ENCODE measurements at places on chromosomes 1 and 21.
A peak's percentile ranks its signal among the peaks of the same experiment; 100 is the strongest.

- peak; percentile 62 for DNase-seq
These were observed 5.4 kb downstream of the HSD11B1 start for GRCh38 chr1:209710093-209710492.

GRCh38 chr1:230816018-230816417 lies 52.3 kb downstream of the C1orf198 start:
- DNase-seq: no peak

- DNase-seq: no peak
These were observed 45.7 kb upstream of the TSPAN2 start for GRCh38 chr1:115134850-115135480.

DNA sequence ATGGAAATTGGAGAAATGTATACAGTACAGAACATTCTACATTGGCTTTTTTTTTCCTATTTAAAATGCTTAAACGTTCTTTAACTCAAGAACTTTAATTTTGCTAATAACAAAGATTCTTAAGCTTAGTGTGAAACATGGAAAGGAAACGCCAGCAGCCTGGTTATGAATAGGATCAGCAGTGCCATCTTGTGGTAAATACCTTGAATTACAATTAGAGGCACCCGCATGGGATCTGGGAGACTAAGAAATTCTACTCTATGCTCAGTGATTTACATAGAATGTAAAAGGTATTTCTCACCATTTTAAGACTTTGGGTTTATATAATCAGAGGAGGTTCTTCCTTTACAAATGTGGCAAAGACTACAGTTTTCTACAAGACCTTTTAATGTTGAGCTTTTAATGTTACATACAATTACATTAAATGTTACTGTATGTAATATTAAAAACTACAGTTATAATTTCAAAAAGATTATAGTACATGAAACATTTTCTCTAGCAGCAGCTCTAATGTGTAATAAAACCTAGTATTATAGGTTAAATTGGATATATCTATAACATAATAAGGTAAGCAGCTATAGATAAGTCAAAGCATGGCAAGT lies 32.1 kb upstream of the APOBEC4 start:
- DNase-seq: peak; percentile 23

DNA sequence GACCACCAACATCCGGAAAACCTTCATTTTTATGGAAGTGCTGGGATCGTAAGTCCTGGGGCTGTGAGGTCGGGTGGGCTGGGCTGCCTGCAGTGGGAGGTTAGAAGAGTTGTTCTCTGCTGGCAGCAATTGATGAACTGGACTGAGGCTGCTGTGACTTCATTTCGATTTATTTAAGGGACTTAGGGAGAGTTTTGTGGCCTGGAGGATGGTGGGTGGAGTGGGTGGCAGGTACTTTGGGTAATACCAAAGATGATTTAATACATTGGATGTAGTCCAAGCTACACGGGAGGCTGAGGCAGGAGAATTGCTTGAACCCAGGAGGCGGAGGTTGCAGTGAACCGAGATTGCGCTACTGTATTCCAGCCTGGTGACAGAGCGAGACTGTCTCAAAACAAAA lies 11.5 kb downstream of the CAMK1G start:
- DNase-seq: no peak

DNA sequence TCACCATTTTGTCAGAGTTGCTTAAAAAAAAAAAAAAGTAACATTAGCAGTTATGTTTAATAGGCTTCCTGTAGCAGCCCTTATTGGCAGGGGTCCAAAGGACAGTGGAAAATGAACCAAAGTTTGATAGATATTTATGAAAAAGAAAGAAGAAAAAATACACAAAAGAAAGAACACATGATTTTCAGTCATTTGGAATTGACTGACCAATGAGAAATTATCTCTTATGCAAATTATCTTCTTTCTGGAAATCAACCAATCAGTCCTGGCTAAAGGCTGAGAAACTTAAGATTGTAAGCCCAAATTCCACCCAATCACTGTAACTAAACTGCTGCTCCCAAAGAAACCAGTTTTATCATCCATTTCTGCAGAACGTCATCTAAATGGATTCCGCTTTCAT lies 282.4 kb downstream of the TM2D1 start:
- DNase-seq: no peak

DNA sequence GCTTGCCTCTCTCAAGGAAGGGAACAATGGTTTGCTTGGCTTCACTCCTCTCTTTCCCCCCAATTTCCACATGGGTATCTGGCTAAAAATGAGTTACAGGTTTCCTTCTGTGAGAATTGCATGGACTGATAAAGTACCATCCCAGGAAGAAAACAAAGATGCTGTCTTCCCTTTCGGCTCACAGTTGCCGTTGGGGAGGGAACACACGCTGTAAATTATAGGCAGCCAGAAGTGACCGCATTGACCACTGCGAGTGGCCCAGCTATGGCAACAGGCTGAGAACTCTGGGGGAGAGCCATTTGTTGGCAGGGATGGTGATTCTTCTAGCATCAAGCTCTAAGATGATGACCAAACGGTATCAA lies 2.9 kb downstream of the RUNX1 start:
- peak; percentile 49 for DNase-seq

DNA sequence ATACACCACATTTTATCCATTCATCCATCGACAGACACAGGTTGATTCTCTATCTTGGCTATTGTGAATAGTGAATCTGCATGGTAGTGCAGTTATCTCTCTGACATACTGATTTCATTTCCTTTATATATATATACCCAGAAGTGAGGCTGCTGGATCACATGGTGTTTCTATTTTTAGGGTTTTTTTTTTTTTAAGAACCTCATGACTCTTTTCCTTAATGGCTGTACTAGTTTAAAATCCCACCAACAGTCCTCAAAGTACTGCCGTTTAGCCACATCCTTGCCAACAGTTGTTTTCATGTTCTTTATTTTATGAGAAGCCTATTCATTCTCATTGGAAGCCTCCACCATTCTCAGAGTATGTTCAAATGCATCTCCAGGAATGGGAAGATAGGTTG lies 258.7 kb upstream of the SNX7 start:
- DNase-seq: no peak

DNA sequence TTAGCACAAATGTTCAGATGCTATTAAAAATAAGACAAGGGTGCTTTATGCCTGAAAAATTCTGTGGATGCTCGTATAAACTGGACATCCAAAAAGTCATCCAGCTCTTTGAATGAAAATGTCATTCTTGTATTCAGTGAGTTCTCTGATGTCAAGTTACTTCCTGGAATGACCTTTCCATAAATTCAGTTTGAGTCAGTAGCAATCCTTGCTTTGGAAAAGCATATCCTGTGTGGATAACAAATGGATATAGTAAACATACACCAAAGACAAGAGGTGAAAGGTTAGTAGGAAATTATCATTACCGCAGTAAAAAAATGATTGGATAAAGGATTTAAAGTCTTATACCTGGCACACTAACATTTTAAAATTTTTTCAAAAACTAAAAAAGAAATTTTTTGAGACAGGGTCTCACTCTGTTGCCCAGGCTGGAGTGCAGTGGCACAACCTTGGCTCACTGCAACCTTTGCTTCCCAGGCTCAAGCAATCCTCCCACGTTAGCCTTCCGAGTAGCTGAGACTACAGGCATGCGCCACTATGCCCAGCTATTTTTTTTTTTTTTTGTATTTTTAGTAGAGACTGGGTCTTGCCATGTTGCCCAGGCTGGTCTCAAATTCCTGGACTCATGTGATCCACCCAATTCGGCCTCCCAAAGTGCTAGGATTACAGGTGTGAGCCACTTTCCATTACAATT lies 10.8 kb upstream of the LAMC1 start:
- DNase-seq: no peak

DNA sequence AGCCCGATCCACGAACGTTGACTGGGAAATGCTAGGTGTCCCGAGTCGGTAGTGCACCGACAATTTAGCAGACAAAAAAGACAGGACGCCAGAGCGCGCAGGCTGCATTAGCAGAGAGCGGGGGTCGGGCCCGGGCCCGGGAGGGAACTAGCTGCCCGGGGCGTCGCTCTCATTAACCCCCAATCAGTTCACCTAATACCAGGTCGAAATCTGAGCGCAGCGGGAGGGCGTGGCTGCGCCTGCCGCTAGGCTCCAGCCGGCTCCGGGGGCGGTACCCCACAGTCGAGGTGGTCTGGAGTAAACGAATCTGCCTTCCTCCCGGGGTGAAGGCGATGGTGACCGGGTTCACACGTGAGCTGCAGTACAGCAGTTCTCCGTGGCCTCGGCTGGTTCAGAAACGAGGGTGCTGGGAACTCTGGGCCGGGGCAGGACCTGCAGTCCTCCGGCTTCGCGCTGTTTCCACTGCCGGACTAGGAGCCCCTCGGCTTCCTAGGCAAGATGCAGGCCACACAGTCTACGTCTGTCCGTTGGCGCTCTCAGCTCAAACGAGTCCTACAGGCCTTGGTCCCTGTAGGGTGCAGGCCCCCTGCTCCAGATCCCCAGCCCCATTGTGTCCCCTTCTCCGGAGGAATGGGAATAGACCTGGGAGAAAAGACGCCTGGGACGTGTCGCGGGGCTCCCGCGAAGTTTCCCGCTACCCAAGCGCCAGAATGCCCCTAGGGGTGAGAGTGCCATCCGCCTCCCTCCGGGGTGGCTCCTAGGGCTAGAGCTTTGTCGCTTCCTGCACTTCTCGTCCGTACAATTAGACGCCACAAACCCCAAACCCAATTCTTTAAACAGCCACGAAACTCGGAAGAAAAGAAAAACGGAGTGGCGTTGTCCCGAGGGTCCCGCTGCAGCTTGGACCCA lies 2.0 kb downstream of the GFI1 start:
- DNase-seq: peak; percentile 74

DNA sequence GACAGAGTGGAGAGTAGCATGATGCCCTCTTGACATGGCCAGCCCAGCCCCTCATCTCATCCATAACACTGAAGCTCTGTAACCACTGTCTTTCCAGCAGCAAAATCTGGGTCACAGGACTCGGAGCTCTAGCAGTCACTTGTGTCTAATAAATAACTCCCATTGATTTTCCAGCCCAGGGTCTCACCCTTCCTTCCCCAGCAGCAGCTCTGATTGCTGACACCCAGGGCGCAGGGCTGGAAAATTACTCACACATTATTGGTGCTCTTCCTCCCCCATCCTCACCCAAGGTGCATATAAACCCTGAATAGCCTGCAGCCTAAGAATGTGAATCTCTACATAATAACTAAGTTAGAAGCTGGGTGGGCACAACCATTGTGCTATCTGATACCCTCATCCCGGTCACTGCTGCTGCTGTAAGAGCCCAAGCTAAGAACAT lies 21.1 kb upstream of the OR10J5 start:
- no peak for DNase-seq

GRCh38 chr21:46189213-46189958 lies 5.1 kb upstream of the SPATC1L start:
- no peak for DNase-seq

DNA sequence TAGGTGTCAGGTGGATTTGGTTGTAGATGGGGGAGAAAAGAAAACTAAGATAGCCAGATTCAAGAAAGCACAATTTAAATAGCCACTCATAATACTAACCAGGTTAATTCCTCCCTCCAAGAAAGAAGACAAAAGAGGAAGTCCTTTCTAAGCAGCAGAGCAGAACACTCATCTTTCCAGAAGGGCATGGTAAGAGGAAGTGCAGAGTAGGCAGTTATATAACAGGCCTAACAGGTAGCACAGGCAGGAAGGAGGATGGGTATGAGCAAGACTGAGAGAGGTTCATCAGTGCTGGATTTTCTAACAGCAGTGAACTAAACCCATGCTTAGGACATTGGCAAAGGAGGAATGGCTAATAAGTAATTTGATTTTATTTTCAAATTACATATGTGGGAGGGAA lies 517.5 kb downstream of the PLPP3 start:
- DNase-seq: no peak

GRCh38 chr21:38346286-38346685 lies 89.5 kb downstream of the KCNJ15 start:
- DNase-seq: no peak

- no peak for DNase-seq
These were observed 56.9 kb downstream of the ADAMTS5 start for GRCh38 chr21:26909972-26910371.

GRCh38 chr1:201346337-201346939 lies 31.0 kb downstream of the TNNT2 start:
- DNase-seq: no peak

DNA sequence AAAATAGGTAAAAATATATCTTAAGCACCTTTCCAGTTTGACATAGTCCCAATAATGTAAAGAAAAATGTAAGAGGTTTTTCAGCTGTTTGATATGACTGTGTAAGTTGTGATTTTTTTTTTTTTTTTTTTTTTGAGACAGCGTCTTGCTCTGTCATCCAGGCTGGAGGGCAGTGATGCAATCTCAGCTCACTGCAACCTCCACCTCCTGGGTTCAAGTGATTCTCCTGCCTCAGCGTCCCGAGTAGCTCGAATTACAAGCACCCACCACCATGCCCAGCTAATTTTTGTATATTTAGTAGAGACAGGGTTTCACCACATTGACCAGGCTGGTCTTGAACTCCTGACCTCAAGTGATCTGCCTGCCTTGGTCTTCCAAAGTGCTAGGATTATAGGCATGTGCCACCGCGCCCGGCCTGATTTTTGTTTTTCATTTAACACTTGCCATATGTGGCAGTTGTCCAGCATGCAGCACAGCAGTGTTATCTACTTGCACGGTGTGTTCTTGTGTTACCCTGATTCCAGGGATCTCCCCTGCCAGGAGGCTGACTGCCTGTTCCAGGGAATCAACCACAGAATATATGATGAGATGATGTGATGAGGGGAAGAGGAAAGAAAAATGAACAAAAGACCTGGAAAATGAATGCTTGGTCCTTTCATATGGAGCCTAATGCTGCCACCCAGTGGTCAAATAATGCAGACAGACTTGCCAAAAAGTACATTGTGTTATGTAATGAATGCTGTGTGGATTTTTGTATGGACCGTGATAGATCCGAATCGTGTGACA lies 79.0 kb downstream of the RAVER2 start:
- peak; percentile 64 for DNase-seq

GRCh38 chr21:20661246-20661645 lies 337.0 kb upstream of the NCAM2 start:
- no peak for DNase-seq

- no peak for DNase-seq
These were observed 59.1 kb downstream of the USP24 start for GRCh38 chr1:55156093-55156492.

DNA sequence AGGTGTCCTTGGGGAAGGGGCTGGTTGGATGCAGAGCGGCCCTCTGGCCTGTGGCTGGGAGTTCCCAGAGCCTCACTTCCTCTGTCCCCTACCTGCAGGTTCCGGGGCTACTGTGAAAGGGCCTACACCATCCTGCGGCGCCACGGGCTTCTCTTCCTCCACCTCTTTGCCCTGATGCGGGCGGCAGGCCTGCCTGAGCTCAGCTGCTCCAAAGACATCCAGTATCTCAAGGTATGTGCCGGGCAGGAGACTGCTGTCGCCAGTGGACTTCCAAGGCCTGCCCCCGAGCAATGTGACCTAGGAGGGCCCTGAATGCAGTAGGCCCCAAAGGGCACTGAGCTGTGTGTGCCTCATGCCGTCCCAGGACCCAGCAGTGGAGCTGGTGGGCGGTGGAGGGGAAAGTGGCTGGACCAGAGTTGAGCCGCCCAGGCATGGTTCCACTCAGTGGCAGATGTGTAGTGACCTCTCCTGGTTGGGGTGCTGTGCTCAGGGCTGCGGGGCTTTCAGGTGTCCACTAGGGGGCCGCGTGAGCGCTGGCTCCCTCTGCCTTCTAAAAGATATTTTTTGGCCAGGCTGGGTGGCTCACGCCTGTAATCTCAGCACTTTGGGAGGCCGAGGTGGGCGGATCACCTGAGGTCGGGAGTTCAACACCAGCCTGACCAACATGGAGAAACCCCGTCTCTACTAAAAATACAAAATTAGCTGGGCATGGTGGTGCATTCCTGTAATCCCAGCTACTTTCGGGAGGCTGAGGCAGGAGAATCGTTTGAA lies 73.4 kb downstream of the PIK3CD start:
- peak; percentile 80 for DNase-seq
